Activated CD4-positive, alpha-beta T cell treated with anti-CD3 and anti-CD28 coated beads, Interleukin-2, amount 10 ng/mL, durations not matched to agents 24 days and 14 days (primary cell): ENCODE measurements at places on chromosomes 3 and 15. TPM values are rescaled to one million over a fixed set of nuclear protein-coding genes. Genes with fewer than 3 reads are reported as not detected.

DNA sequence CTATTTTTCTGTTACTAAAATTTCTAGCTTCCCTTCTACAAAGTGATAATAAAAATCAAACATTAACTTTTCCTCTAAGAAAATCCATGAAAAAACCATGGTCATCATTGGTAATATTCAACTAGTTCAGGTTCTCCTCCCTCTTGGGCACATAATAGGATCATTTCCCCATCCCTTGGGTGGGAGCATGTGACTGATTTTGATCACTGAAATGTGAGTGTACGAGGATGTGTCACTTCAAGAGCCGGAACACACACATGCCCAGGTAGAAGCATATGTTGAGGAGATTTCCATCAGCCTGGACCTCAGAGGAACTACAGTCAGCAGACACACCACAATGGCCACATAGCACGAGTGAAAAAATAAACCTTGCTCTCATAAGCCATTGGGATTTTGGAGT is 36.1 kb downstream of the AP3S2 start:
- DNase-seq = no peak

GRCh38 chr3:71468311-71469137 is 115.0 kb downstream of the FOXP1 start:
- no peak for DNase-seq

DNA sequence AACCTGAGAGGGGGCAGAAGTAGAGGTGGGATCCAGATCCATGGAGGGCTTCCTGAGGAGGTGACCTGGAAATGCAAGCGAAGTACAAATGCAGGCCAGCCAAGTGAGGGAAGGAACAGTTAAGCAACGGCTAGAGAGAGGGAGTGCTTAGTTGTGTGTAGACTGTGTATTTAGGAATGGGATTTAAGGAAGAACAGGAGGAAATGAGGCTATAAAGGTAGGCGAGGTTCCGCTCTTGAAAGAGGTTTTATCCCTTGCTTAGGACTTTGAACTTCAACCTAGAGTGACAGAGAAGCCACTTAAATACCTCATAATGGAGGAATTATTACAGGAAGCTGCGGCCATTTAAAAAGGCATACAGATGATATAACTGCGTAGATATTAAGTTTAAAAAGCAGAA is 295.1 kb downstream of the THSD4 start:
- peak; percentile 23 for DNase-seq

The POLQ gene
- total RNA-seq = 30.3 and 31.0 TPM in 2 replicates
